Smooth muscle cell of the umbilical artery (primary cell): ENCODE measurements at places on chromosomes 3 and 15. TPM values are rescaled to one million over a fixed set of nuclear protein-coding genes. Genes with fewer than 3 reads are reported as not detected.

Gene CYP8B1
- not detected in 2 replicates for total RNA-seq

Gene FAM43A
- 35.3 and 47.0 TPM in 2 replicates for total RNA-seq

Gene NCKIPSD
- 10.1 and 16.5 TPM in 2 replicates for total RNA-seq

Gene PLCB2
- 0.28 TPM in 1 of 2 replicates, not detected in the other for total RNA-seq

Gene ISLR2
- 0.60 TPM in 1 of 2 replicates, not detected in the other for total RNA-seq

Gene FAM174B
- 2.4 TPM in 1 of 2 replicates, not detected in the other for total RNA-seq

Gene MELTF
- total RNA-seq, result 9.8 and 12.5 TPM in 2 replicates

Gene KNG1
- total RNA-seq, result not detected in 2 replicates

Gene CALML4
- total RNA-seq, result 0.30 and 2.1 TPM in 2 replicates

Gene ELL3
- 1.7 and 2.7 TPM in 2 replicates for total RNA-seq

Gene PPARG
- total RNA-seq, result 1.2 and 5.5 TPM in 2 replicates

Gene IQCH
- 4.2 and 4.7 TPM in 2 replicates for total RNA-seq

Gene ZMYND10
- total RNA-seq, result 0.30 and 0.88 TPM in 2 replicates

Gene BCL2A1
- total RNA-seq, result 2.1 and 2.2 TPM in 2 replicates

Gene ETFA
- 103 and 112 TPM in 2 replicates for total RNA-seq

Gene KLHL40
- not detected in 2 replicates for total RNA-seq

Gene SLC28A2
- total RNA-seq, result not detected in 2 replicates

Gene BAHD1
- total RNA-seq, result 4.5 and 8.0 TPM in 2 replicates
